ENCODE measurements at places on chromosomes 16 and 17. TPM values are rescaled to one million over a fixed set of nuclear protein-coding genes. Genes with fewer than 3 reads are reported as not detected.

The KRTAP4-3 gene
- not detected for total RNA-seq

The GRB2 gene
- total RNA-seq = 224 TPM

The ZCCHC14 gene
- total RNA-seq = 4.4 TPM

The CAVIN1 gene
- total RNA-seq = not detected

The PIRT gene
- total RNA-seq = not detected

The DLX4 gene
- total RNA-seq = 0.17 TPM

The CA4 gene
- total RNA-seq = not detected

The C17orf67 gene
- 10.0 TPM for total RNA-seq

The NPIPA8 gene
- 2.9 TPM for total RNA-seq

The MVP gene
- total RNA-seq = 109 TPM

The OR1E1 gene
- total RNA-seq = not detected

The KRT9 gene
- not detected for total RNA-seq

The MBTPS1 gene
- 120 TPM for total RNA-seq

The ASGR1 gene
- total RNA-seq = 0.32 TPM

The ATAD5 gene
- 7.4 TPM for total RNA-seq

The CSH2 gene
- total RNA-seq = not detected

The TP53TG3B gene
- total RNA-seq = not detected

The VAT1 gene
- total RNA-seq = 90.7 TPM

The CACNA1H gene
- total RNA-seq = 0.07 TPM

The EMP2 gene
- total RNA-seq = not detected

The CHST4 gene
- total RNA-seq = not detected

The SGSM2 gene
- 139 TPM for total RNA-seq

The CPHXL2 gene
- not detected for total RNA-seq

The CCDC200 gene
- 0.74 TPM for total RNA-seq

The WNT9B gene
- not detected for total RNA-seq

All from B cell (primary cell).